ENCODE measurements at places on chromosomes 12 and 14.
A peak's percentile ranks its signal among the peaks of the same experiment; 100 is the strongest.

- no peak for DNase-seq
These were observed 55.4 kb downstream of the TMEM132C start for GRCh38 chr12:128322341-128322740.

DNA sequence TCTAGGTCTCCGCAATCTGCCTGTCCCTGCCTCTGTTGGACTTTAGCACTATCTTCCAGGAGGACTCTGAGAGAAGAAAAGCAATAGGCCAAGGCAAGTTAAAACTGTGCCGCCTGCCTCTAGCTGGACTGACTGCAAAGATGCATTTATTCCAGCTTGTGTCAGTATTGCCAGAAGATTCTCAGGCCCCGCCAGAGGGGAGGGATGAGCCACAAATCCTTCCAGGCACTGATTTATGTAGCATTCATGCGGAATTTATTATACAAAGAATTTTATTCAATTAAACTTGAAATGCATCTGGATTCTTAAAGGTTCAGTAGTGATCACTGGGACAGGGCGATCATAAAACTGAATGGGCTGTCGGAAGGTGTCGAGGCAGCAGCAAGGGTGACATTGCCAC, 19.8 kb downstream of the MMAB start:
- peak; percentile 31 for DNase-seq

- peak; percentile 49 for DNase-seq
These were observed 29.0 kb downstream of the CHGA start for GRCh38 chr14:92951912-92952471.

GRCh38 chr12:13788626-13789025, 192.8 kb downstream of the GRIN2B start:
- no peak for DNase-seq

- no peak for DNase-seq
These were observed 74.9 kb downstream of the PCNX1 start for GRCh38 chr14:70982200-70982599.

DNA sequence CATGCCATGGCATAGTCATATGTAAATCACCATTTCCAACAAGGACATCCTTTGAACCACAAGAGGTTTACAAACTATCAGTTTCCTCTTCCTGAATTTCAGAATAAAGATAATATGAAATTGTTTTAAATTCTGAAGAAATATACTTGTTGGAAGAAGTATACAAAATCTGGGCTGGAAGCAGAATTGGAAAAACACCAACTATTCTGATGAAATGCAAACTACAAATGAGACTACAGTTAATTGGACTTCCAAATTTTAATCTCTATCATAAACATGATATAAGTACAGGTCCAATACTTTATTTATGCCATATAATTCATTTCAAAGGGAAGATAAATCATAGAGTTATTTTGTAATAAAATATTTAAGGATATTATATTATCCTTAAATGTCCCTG, 80.1 kb downstream of the NOVA1 start:
- no peak for DNase-seq

GRCh38 chr14:59187118-59187517, 1.3 kb upstream of the DAAM1 start:
- DNase-seq: no peak

DNA sequence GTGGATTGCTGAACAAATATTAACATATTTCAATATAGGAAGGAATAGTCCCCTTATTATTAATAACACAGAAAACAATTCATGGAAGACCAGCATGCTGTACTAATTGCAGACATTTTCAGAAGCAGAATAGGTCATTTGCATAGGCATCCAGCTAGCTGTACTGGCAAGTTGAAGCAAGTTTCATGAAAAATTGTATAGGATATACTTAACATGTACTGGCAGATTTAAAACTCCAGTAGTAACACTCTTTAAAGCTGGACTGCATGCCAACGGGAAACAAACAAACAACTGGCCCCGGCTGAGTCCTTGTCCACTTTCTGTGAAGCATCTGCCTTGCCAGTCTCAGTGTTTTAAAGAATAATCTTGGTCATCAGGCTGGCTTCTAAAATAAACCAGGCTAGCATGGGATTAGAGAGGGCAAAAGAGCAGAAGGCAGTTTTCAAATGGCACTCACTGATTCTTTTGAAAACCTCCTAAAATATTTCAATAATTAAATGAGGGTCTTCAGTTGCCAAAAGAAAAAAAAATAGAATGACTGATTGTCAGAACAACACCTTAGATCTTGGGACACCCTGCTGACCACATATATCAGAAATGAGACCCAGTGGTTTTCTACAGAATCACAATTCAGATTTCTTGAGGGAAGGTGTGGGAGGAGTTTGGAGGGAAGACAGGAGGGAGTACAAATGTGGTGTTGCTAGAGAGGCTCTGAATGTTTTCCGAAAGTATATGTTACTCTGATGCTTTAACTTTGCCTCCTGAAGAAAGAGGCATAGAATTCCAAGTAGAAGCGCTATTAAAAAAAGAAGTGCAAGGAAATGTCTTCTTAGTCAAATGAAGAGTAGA, 122.5 kb upstream of the KRAS start:
- DNase-seq: no peak

- no peak for DNase-seq
These were observed 25.4 kb downstream of the CCDC62 start for GRCh38 chr12:122799641-122800243.

GRCh38 chr14:95260537-95261361, 59.0 kb downstream of the CLMN start:
- peak; percentile 85 for DNase-seq

- DNase-seq: no peak
These were observed 16.9 kb downstream of the ETV6 start for GRCh38 chr12:11666131-11667050.

GRCh38 chr12:45131506-45131905, 80.6 kb upstream of the DBX2 start:
- DNase-seq: no peak

DNA sequence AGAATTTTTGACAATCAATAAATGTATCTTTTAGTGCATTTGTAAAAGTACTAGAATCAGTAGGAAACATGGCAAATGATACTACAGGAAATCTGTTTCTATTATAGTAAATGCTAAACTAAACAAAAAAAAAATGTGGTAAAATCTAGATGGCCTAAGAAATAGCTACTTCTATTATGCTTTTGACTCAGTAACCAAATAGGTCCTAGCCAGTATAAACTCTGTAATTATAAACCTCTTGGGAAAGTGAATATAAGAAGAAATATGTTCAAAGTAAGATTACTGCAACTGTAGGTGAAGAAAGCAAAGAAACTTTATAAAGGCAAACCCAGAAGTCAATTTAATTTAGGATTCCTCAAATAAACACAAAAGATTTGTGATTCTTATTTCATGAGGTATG, 581.2 kb downstream of the LRFN5 start:
- no peak for DNase-seq

- peak; percentile 89 for DNase-seq
These were observed 44.5 kb downstream of the KDM2B start for GRCh38 chr12:121536054-121536898.

GRCh38 chr12:113173081-113173698, 12.1 kb downstream of the DDX54 start:
- DNase-seq: no peak

DNA sequence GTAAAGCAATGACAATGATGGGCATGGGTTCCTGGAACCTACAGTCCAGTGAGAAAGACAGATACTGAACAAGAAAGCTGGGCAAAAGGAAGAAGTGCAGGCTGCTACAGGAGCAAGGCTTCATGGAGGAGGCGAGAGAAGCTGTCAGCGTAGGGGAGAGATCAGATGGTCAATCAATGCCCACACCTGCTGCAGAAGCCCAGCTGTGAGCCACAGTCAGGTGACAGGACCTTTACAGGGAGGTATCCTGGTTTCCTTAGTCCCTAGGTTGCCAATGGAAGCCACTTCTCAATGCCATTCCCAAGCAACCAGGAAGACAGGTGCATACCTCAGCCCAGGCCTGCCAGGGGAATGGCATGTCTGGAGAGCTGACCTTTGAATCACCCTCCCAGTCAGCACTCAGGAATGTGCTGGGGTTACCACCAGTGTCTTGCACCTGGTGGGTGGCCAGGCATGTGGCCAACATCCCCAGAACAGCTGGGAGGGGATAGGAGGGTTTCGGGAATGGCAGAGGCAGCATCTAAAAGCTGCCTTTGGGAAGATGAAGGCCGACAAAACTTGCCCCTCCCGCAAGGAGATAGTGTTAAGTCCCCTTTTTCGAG, 170.3 kb downstream of the TTC7B start:
- DNase-seq: peak; percentile 61

- DNase-seq: no peak
These were observed 109.3 kb upstream of the IFNG-AS1 start for GRCh38 chr12:67879937-67880336.

DNA sequence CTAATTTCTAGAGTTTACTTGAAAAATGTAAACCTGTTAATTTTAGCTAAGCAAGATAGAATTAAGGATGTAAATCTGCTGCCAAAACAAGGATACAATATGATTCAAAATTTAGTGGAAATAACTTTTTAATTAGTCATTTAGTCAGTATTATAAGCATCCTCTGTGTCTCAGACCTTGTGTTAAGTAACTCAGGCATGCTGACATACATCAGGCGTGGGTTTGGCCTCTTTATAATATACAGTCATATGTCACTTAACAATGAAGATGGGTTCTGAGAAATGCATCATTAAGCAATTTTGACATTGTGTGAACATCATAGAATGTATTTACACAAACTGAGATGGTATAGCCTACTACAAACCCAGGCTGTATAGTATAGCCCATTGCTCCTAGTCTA, 386.9 kb downstream of the ZFP36L1 start:
- peak; percentile 78 for DNase-seq

GRCh38 chr14:22296088-22296487, 292.9 kb downstream of the DAD1 start:
- DNase-seq: no peak

DNA sequence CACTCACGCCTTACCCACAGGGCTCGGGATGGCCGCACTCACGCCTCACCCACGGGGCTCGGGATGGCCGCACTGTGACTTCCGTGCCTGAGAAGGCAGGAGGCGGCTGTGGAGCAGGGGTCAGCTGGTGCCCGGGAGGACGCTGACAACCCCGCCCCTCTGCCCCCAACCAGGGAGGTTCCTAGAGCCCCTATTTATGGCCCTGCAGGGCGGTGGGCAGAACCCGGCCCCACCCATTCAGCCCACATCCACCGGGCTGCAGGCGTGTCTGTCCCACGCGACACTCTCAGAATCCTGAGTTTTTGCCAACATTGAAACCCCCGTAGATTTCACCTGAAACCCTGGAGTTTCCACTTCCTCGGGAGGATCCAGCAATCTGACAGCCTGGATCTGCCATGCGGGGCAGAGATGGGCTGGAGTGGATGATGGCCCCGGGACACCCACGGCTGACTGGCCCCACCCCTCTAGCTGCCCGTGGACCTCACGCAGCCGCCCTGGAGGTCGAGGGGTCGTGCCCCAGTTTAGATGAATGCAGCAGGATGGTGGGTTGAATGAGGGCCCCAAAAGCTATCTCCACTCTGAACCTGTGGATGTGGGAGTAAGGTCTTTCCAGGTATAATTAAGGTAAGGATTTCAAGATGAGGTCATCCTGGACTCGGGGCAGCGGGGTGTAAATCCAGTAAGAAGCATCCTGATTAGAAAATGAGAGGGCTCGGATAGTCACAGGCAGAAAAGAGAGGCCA, 20.4 kb downstream of the GALNT9 start:
- no peak for DNase-seq

DNA sequence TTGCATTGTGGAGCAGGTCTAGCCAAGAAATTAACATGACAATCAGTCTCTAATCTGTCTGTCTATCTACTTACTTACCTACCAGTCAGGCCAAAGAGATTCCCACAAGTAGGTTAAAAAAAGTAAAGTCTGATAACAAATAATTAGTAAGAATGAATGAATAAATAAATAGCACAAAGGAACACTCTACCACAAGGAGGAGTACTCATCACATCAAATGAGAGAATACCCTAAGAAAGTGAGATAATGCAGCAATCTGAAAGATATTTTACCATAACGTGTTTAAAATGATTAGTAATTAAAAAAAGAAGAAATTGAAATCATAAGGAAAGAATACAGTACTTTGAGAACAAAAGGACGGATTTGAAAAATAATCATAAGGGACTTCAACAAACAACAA, 187.2 kb downstream of the SYNE2 start:
- peak; percentile 24 for DNase-seq

DNA sequence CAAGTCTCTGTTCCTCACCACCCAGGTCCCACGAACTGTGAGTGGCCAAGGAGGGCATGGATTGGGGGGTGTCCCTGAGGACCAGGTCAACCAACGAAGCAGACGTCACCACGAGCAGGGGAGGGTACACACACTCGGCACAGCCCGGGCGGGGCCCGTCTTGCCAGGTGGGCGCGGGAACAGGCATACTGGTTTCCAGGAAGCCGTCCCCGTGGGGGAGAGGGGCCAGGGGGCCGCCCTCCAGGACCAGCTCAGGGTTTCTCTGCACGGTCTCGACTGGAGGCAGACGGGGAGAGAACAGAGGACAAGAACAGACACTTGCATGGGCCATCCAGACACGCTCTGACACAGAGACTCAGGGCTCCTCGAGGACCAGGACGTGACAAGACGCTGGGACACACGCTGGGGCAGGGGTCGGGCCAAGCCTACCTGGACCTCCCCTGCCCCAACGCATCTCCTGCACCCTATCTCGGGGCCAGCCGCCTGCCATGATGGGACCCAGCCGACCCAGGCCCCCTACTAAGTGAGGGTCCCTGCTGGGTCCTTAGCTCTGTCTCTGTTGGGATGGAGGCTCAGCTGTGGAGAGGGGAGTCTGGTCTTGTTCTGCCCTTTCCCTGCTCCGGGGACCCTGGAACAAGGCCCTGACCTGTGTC, 11.3 kb downstream of the ARL6IP4 start:
- no peak for DNase-seq

DNA sequence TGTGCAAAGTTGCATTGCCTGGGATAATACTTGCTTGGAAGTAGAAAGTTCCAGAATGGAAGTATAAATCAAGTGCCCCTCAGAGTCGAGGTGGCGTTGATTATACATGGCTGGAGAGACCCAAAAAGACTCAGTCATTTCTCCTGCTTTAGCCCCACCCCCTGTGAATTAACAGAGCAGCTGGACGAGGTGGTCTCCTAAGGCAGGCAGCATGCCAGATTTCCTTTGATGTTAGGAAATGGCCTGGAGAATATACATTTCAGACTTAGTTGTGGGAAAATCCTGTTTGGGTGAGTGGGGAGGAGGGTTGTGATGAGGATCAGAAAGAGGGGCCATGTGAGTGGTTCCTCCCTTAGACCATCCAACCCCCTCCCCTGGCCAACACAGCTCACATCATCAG, 406.1 kb upstream of the TMPO start:
- DNase-seq: no peak

DNA sequence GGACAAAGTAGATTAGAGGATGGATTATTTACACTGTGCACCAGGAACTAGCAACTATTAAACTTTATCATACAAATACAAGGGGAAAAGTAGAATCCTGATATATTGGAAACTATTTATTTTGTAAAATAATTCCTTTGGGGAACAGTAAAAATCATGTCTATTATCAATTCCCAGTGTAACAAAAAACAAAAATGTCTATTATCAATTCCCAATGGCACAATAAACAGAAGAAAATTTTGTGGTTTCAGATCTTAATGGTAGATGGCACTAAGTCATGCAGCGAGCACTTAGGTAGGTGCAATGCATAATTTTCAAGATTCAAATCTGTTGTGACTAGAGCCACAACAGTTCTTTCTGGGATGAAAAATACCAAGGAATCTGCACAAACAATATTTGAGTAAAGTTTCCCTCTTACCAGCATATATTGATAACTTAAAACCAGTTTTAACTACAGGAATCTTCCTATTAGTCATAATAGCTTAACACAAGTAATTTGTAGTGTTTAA, 13.7 kb downstream of the CFL2 start:
- no peak for DNase-seq

- no peak for DNase-seq
These were observed 59.8 kb upstream of the TBX3 start for GRCh38 chr12:114743799-114744198.
